ENCODE measurements at places on chromosomes 4 and X.

GRCh38 chr4:113945906-113946305 is 33.5 kb downstream of the ARSJ start:
- no peak for DNase-seq

DNA sequence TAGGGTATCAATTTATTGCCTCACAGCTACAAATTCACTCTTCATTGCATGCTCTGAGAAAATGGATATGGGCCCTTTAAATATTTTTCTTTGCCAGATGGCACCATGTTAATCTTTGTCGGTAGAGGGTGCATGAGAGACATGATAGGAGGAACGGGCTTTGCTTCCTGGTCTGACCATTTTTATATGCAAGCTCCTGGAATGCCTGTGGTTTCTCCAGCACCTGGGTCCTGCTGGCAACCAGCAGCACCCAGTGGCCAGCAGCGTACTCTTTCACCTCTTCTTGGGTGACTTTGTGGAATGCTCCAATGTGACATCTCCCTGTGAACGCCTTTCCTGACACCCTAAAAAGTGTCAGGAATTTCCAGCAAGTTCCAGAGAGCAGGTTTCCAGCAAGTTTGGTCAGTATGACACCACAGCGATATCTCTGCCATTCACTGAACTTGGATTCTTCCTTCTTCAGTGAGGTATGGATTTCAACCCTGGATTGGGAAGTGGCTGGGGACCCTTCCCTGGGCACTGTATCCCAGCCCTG is 140.3 kb upstream of the PGRMC2 start:
- peak; percentile 79 for DNase-seq

DNA sequence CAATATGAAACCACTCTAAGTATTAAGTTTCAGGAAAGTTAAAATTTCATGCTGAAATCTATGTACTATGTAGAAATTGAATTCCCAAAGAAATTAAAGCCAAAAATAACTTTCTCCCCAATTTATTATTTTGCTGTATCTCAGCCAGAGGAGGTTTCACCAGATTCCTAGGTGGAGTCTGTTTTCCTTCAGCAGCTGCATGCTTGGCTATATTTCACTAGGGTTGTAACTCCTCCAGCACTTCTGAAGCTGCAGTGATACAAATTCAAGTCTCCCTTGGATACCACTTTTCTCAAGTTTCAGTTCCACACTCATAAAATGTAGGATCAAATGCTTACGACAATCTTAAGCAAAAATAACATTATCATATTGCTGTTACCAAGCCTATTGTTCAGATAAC is 41.2 kb upstream of the ZC4H2 start:
- DNase-seq = no peak

DNA sequence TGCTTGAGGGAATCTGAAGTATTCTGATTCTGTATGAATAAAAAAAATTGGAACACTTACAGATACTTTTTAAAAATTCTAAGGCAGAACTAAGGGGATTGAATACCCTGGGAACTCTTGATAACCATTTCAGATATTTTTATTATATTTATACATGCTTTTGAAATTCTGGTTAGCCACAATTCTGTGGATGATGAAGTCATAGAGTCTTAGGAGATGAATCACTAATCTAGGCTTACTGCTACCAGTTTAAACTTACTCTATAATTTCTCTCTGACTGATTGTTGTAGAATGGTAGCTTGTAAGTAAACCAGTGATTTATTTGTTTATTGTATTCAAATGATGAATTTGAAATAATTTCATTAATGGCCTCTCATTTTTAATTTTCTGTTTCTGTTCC is 11.4 kb upstream of the SLAIN2 start:
- peak; percentile 61 for DNase-seq

DNA sequence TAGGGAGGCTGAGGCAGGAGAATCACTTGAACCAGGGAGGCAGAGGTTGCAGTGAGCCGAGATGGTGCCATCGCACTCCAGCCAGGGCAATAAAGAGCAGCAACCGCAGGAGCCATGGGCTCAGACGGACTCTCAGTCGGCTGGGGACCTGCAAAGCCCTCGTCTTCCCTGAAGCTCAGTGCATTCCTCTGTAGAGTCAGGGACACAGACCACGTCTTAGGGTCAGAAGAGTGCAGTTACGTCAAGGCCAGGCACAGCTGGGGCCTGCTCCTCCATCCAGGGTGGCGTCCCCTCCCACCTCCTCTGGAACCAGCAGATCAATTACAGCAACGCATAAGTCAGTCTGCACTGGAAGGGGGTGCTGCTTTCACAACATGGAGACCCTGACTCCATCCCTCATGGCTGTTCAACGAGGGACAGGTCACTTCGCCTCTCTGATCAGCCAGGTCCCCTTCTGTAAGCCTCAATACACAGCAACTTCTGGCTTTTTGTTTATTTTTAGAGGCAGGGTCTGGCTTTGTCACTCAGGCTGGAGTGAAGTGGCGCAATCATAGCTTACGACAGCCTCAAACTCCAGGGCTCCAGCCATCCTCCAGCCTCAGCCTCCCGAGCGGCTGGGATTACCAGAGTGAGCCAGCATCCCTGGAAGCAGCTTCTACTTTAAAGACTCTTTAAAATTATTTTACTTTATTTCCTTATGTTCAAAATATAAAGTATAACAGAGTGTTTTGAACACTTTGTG is 76.4 kb downstream of the ZFYVE28 start:
- no peak for DNase-seq

DNA sequence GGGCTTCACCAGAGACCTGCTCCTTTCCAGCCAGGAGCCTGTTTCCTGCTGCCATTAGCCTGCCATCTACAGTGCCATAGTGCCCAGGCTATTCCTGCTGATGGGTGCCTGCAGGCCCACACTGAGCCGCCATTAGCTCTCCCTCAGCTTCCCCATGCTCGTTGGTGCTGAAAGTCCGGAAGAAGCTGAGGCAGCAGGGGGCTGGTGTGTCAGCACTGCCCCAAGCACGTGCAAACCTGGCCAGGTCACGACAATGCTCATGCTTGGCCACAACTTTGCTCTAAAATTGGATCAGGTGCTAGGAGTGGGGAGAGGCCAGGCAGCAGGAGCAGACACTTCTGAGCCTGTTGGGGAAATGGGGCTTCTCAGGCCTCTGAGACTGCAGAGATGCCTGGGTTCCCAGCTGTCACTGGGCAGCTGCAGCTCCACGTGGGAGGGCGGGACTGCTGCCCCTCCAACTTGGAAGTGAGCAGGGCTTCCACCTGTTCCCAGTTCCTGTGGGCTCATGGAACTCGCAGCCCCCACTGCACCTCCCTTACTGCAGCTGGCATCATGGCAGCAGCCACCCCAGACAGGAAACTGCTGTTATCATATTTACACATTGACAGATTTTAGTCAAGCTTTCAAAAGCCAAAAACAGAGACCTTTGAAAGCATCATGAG is 913.9 kb downstream of the FSTL5 start:
- DNase-seq = no peak

GRCh38 chrX:71256856-71257255 is 2.9 kb upstream of the ZMYM3 start:
- DNase-seq = no peak

GRCh38 chr4:2008671-2008920 is 178 bp downstream of the NELFA start:
- DNase-seq = no peak

DNA sequence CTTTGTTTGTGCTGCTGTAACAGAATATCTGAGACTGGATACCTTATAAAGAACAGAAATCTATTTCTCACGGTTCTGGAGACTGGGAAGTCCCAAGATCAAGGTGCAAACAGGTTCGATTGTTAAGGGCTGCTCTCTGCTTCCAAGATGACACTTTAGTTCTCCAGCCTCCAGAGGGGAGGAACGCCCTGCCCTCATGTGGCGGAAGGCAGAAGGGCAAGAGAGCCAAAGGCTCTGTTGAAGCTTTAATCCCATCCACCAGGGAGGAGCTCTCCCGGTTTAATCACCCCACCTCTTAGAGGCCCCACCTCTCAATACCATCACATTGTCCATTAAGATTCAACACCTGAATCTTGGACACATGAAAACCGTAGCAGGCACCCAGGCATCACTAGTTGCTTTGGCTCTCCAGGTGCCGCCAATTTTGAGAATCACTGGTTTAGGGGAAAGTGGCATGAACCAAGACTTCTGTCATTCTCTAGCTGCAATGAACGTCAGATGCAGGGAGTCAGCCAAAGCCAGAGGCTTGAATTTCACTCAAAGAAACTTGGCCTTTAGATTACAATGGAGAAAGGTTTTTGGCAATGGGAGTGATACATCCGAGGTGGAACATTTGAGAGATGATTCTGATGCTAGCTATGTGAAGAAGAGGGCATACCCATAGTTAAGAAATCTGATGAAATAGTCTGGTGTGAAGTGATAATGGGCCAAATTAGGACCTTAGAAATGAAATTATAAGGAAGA is 15.7 kb downstream of the FHL1 start:
- peak; percentile 37 for DNase-seq

GRCh38 chr4:89042055-89042454 is 14.9 kb downstream of the FAM13A start:
- no peak for DNase-seq

- no peak for DNase-seq
Measured at GRCh38 chr4:94251094-94251493, 43.4 kb downstream of the SMARCAD1 start.

DNA sequence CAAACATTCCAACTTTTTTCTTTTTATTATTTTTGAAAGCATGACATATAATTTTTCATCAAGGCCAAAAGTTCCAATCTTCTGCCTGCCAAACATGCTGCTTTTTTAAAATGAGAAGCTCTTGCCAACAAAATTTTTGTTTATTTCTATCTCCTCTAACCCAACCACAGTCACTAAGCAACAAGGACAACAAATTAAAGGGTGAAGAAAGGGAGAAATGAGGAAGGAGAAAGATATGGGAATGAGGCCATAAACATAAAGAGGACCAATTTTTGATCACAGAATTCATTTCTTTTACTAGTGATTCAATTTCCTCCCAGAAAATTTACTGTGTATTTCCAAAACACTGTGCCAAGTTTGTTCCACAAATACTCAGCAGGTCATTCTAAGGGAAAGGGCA is 537.0 kb upstream of the DIAPH2 start:
- no peak for DNase-seq

GRCh38 chr4:8188743-8189550 is 10.1 kb upstream of the SH3TC1 start:
- peak; percentile 17 for DNase-seq

GRCh38 chrX:71935476-71935875 is 24.8 kb downstream of the NHSL2 start:
- no peak for DNase-seq
